Fibroblast of the aortic adventitia (primary cell): ENCODE measurements at places on chromosomes 5 and 9. TPM values are rescaled to one million over a fixed set of nuclear protein-coding genes. Genes with fewer than 3 reads are reported as not detected.

DIAPH1 gene
- 16.3 and 22.1 TPM in 2 replicates for total RNA-seq

FXN gene
- 2.4 and 8.7 TPM in 2 replicates for total RNA-seq

TMEM174 gene
- total RNA-seq, result not detected in 2 replicates

IFNA13 gene
- total RNA-seq, result not detected in 2 replicates

TMEM171 gene
- 0.90 and 13.1 TPM in 2 replicates for total RNA-seq

ANKRD20A1 gene
- 0.27 TPM in 1 of 2 replicates, not detected in the other for total RNA-seq

S1PR3 gene
- total RNA-seq, result 12.8 and 31.1 TPM in 2 replicates

FBXL7 gene
- total RNA-seq, result 12.4 and 12.6 TPM in 2 replicates

SEMA5A gene
- total RNA-seq, result 13.9 and 57.0 TPM in 2 replicates

SLC6A3 gene
- total RNA-seq, result not detected in 2 replicates

SH3TC2 gene
- total RNA-seq, result 1.6 and 4.1 TPM in 2 replicates

PCAT7 gene
- total RNA-seq, result 0.09 TPM in 1 of 2 replicates, not detected in the other

SPAG8 gene
- 0.81 and 3.3 TPM in 2 replicates for total RNA-seq

ACOT12 gene
- total RNA-seq, result 0.27 TPM in 1 of 2 replicates, not detected in the other

ANKRD33B gene
- total RNA-seq, result 8.3 and 11.3 TPM in 2 replicates

NKD2 gene
- total RNA-seq, result 0.81 TPM in 1 of 2 replicates, not detected in the other

SNCAIP gene
- 0.18 and 0.57 TPM in 2 replicates for total RNA-seq

CDC20B gene
- not detected in 2 replicates for total RNA-seq

LCN10 gene
- not detected in 2 replicates for total RNA-seq

ANKRD31 gene
- 0.16 and 0.18 TPM in 2 replicates for total RNA-seq

PPP3R2 gene
- total RNA-seq, result not detected in 2 replicates

ASPN gene
- total RNA-seq, result 14.6 and 65.8 TPM in 2 replicates

CXXC5 gene
- 26.1 and 75.9 TPM in 2 replicates for total RNA-seq

MSMP gene
- not detected in 2 replicates for total RNA-seq

PPP1R2B gene
- 0.09 TPM in 1 of 2 replicates, not detected in the other for total RNA-seq

ORM2 gene
- not detected in 2 replicates for total RNA-seq

SLC36A2 gene
- total RNA-seq, result not detected in 2 replicates

ARL14EPL gene
- total RNA-seq, result 0.18 TPM in 1 of 2 replicates, not detected in the other

KIAA1191 gene
- 33.7 and 81.8 TPM in 2 replicates for total RNA-seq

PCDHGA7 gene
- total RNA-seq, result 2.9 and 8.4 TPM in 2 replicates

ABL1 gene
- 55.5 and 73.3 TPM in 2 replicates for total RNA-seq

TYRP1 gene
- total RNA-seq, result 0.09 and 1.1 TPM in 2 replicates

ZNF618 gene
- total RNA-seq, result 5.8 and 13.6 TPM in 2 replicates

S100Z gene
- total RNA-seq, result not detected in 2 replicates

FGF1 gene
- total RNA-seq, result 1.2 and 3.4 TPM in 2 replicates

ADGRD2 gene
- total RNA-seq, result not detected in 2 replicates

SMIM3 gene
- 15.0 and 61.8 TPM in 2 replicates for total RNA-seq

BARHL1 gene
- not detected in 2 replicates for total RNA-seq

ANXA1 gene
- 923 and 1,627 TPM in 2 replicates for total RNA-seq

STX17 gene
- 21.2 and 32.1 TPM in 2 replicates for total RNA-seq

STOM gene
- total RNA-seq, result 115 and 128 TPM in 2 replicates

PARP8 gene
- 8.2 and 20.1 TPM in 2 replicates for total RNA-seq

ITK gene
- not detected in 2 replicates for total RNA-seq

SLC4A9 gene
- not detected in 2 replicates for total RNA-seq

ACSL6 gene
- not detected in 2 replicates for total RNA-seq

PLAC8L1 gene
- 0.98 TPM in 1 of 2 replicates, not detected in the other for total RNA-seq

PRRC2B gene
- total RNA-seq, result 69.7 and 162 TPM in 2 replicates
